SW 1271 (cell line): ENCODE measurements at places on chromosomes 16 and 17.

DNA sequence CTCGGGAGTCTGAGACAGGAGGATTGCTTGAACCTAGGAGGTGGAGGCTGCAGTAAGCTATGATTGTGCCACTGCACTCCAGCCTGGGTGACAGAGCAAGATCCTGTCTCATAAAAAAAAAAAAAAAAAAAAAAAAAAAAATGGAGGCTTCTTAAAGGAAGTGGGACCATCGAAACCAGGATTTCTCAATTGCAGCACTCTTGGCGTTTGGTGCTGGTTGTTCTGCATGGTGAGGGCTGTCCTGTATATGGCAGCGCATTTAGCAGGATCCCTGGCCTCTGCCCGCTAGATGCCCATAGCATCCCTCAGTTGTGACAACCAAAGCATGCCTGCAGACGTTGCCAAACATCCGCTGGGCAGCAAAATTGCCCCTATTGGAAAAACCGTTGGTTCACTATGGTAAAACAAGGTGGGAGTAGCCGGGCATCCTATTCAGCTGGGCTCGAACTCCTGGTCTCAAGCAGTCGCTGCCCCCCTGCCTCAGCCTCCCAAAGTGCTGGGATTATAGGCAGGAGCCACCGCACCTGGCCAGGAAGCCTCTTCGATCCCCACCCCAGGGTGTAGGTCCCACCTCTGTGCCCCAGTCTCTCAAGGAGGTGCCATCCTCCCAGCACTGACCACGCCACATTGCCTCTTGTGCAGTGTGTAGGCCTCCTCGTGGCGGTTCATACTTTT, 6.5 kb upstream of the NPIPB7 start:
- DNase-seq, result no peak

GRCh38 chr17:14205992-14206461, 30.6 kb downstream of the CDRT15 start:
- no peak for DNase-seq

DNA sequence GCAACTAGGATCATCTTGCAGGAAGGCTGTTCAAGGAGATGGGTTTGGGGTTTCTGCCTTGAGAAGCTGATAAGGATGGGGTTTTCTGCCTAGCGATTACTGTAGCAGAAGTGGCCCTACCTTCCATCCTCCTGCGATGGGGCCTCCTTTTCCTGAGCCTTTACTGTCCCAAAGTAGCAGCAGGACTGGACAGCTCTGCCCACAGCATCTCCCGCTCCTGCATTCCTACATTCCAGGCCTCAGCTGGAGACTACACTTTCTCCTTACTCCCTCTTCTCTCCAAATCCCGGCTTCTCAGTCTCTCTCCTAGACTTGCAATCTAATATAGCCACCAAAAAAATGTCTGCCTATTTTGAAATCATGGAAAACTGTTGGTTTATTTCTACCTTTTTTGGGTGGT, 355.4 kb downstream of the CA10 start:
- DNase-seq, result no peak

- no peak for DNase-seq
Measured at GRCh38 chr17:82921426-82921825, 81.6 kb upstream of the ZNF750 start.

DNA sequence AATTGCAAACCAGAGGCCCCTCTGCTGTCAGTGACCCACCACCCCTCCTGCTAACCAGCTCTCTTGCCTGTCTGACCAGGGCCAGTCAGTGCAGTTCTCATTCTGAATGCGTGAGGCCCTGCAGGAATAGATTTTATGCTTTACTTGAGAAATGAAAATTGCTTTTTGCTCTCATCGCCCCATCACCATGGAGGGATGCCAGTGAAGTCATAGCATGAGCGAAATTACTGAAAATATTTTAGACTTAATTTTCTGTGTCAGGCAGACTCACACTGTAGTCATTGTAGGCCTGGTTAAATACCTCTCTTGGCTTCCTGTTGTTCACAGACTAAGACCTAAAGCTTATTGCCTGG, 490.5 kb upstream of the CDH5 start:
- DNase-seq, result no peak

DNA sequence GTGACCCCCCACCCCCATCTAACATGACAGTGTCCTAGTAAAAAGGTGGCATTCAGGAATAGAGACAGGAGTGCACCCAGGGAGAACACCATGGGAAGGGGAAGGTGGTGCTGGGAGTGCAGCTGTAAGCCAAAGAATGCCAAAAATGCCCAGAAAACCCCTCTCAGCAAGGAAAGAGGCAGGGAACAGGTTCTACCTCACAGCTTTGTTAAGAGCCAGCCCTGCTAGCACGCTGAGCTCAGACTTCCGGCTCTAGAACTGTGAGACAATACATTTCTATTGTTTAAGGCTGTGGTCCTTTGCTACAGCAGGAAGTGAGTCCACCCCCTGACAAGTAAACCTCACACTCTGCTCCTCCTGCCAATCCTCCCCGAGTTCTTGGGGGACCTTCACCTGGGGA, 302.4 kb upstream of the N4BP1 start:
- no peak for DNase-seq

- no peak for DNase-seq
Measured at GRCh38 chr17:30520436-30520835, 43.2 kb downstream of the GOSR1 start.

DNA sequence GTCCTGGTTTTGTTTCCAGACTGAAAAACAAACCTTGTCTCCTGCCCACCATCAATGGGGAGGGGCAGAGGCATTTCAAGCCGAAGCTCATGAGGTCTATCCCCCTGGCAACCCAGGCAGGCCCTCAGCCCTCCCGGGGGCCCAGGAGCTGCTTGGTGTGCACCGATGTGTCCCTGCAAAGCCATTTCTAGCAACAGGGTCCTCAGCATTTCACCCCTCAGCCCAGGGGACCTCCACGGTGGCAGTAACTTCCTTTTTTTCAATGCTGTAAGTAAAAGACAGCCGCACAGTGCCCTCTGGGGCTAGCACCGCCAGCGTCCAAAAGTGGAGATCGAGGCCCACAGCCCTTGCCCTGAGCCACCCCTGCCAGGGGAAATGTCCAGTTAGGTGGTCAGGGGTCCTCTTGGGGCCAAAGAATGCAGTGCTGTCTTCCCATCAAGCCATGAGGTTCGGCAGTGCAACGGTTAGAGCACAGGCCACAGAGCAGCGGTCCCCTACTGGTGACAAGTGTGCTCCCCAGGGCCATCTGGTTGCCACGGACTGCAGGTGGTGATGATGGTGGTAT, 79.9 kb downstream of the LITAF start:
- no peak for DNase-seq

- no peak for DNase-seq
Measured at GRCh38 chr17:2682176-2682938, 29.2 kb downstream of the CLUH start.

DNA sequence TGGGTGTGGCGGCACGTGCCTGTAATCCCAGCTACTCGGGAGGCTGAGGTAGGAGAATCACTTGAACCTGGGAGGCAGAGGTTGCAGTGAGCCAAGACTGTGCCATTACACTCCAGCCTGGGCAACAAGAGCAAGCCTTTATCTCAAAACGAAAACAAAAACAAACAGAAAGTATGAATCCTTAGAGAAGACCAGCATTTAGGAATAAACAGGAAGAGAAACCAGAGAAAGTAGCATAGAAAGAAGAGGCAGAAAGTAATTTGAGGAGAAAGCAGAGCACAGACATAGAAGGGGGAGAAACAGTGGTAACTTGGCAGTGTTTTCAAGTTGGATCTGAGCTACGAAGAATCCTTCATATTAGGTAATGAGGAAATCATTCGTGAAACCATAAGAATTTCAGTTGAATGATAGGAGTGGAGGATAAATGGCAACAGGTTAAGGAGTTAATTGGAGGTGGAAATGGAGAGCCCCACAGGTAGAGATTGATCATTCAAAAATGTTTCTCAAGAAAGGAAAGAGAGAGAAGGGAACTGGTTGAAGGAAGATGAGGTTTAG, 9.7 kb upstream of the CCL2 start:
- no peak for DNase-seq

GRCh38 chr16:84156342-84156784, 11.3 kb downstream of the DNAAF1 start:
- DNase-seq, result no peak

DNA sequence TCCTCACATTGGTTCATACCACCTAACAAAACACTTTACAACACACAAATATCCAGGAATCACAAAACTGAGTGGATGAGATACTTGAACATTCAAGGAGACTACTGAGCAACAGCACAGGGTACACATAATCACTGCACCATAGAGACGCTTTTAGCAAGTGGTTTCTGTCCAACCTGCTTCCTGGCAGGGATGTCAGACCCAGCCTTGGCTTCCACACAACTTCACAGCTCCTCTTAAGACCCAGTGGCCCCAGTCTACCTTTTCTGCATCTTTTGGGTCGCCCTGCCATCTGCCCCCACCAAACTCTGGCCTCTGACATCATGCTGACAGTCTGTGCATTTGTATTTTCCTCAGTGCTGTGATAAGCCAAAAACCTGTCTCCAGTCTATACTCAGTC, 5.9 kb upstream of the CORO6 start:
- DNase-seq, result no peak

DNA sequence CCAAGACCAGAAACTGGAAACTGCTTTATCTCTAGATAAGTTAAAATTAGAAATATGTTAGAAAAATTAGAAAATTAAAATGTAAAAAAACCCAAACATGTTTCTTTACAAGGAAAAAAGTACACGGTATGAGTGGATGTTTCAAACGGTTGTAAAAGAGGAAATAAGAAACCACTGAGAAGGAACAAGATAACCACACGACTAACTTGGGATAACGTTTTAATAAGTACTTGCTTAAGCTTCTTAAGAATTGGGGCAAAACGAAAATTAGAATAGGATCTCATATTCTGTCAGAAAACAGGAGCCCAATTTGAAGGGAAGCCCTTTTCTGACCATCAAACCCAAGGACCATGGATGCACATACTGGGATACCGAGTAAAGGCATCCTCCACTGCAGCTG, 31.0 kb downstream of the MBTPS1 start:
- no peak for DNase-seq

DNA sequence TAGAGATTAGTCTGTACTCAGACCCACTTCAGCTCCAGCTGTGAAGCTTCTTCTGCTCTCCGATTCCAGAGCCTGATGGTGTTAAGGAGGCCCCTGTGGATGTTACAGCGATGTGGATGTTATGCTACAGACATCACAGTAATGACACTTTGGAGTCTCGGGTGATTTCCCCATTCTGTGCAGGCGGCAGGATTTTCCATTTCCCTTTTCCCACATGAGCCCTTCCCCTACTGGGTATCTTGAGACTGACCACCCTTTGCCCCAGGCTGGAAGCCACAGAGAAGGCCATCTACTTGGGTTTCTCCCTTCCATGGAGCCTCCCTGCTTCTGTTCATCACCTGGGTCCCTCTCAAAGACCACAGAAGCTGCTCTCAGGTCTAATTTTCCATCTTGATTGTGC, 78.3 kb downstream of the KCNJ12 start:
- no peak for DNase-seq

- DNase-seq, result no peak
Measured at GRCh38 chr16:1276580-1276878, 20.7 kb downstream of the TPSD1 start.

DNA sequence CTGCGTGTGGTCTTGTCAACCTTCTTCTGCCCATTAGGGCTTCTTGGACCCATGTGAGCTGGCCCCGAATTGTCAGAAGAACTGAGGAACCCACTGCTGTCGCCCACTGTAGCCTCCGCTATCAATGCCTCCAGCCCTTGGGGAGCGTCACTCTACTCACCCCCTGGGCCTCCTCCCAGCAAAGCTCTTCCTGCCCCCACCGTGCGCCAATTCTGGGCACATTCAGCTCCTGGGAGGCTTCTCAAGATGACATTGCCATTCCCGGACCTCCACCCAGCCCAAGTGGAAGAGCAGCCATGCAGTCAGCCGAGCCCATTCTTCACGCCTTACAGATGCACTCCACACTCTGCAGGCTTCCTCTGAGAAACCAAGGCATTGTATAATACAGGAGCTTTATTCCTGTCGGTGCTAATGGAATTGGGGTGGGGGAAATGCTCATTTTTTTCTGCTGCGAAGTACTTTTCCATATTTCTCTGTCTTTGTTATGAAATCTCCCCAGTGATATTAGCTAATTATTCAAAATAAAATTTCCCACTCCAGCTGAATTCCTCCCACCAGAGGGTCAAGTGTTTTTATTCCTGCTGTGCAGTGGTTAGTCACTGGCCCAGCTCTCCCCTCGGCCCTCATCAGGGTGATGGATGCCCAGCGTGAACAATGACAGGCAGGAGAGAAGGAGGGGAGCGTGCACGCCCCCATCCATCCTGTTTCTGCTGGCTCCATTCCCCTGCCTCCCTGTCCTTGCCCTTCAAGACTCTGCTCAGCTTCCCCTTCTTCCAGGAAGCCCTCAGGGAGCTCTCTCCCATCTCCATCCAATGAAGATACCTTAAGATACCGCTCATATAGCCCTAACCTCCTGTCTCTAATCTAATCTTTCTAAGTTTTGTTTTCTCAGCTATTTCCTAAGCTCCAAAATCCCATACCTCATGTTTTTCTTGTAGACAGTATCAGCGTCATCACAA, 87.7 kb downstream of the C16orf95 start:
- DNase-seq, result no peak

- DNase-seq, result peak; percentile 10
Measured at GRCh38 chr17:42347198-42347597, 41.0 kb downstream of the STAT3 start.

DNA sequence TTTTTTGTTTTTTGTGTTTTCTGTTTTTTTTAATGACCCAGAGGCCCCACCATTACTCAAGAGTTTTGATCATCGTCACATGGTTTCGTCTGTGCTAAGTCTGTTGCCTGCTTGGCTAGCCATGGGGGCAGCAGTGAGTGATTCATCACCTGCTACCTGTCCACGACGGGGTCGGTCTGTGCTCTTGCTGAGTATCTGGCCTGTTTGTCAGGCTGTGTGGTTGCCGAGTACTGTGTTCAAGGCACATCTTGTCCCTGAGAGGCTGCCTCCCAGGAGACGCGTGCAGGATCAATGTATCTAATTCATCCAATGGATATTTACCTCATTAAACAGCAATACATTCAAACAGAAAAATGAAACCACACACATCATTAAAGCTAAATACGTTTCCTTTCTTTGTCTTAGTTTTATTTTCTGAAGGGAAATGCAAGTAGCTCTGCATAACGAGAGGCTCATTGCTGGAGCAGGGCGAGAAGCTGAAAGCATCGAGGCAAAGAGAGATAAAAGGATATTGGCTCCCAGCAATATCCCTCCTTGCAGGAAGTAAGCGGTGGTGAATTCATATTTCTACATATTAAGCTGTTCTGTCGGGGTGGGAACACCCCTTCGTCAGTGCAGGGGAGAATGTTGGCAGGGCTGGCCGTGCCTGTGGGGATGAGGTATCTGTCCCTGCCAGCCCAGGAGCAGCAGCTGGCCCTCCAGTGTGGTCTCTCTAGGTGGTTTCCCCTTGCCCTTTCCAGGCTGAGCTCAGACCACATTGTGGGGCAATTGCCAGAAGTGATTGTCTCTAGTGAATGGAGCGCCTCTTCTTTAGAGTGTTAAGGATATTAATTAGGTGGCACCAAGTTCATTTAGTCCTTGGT, 166.2 kb upstream of the ASIC2 start:
- no peak for DNase-seq

DNA sequence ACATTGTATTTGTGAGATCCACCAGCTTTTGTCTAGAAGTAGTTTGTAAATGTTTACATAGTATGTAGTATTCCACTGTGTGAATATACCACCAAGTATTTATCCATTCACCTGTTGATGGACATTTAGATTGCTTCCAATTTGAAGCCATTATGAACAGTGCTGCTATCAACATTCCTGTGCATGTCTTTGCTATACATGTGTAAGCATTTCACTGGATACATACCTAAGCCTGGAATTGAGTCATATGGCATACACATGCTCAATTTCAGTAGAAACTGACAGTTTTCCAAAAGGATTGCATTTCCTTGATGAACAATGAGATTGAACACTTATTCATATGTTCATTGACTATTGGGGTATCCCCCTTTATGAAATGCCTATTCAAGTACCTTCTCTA, 540.6 kb upstream of the SOX9 start:
- no peak for DNase-seq

- peak; percentile 28 for DNase-seq
Measured at GRCh38 chr16:80527297-80527696, 13.5 kb upstream of the DYNLRB2 start.
